Activated naive CD8-positive, alpha-beta T cell treated with anti-CD3 and anti-CD28 coated beads, Interleukin-2, amount 10 ng/mL, durations not matched to agents 7 days and 5 days (primary cell): ENCODE measurements at places on chromosomes 3 and 15. TPM values are rescaled to one million over a fixed set of nuclear protein-coding genes. Genes with fewer than 3 reads are reported as not detected.

DNA sequence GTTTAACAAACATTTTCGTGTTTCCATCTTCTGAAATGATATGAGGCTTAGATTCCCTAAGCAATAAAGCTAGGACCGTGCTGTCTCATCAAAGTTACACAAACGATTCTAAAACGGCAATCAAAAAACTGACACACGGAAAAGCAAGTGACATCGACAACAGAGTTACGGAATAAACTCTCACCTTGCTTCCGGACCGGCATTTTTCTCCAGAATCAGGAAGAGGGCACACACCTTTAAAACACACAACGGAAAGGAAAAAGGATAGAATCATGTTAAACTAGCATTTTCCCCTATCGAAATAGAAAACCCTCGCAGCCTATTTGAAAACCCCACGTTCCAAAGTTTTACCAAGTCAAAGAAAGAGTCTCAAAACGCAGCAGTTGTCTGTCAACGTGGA, 1.4 kb downstream of the DLG1 start:
- peaks cover 19% of the 10 kb centered on the region for H3K27me3 ChIP-seq
- H3K27ac ChIP-seq: peak overlapping the region; percentile 93
- H3K4me3 ChIP-seq: peak overlapping the region; percentile 96
- H3K36me3 ChIP-seq: peaks cover 7% of the 10 kb centered on the region
- no peak for DNase-seq

DNA sequence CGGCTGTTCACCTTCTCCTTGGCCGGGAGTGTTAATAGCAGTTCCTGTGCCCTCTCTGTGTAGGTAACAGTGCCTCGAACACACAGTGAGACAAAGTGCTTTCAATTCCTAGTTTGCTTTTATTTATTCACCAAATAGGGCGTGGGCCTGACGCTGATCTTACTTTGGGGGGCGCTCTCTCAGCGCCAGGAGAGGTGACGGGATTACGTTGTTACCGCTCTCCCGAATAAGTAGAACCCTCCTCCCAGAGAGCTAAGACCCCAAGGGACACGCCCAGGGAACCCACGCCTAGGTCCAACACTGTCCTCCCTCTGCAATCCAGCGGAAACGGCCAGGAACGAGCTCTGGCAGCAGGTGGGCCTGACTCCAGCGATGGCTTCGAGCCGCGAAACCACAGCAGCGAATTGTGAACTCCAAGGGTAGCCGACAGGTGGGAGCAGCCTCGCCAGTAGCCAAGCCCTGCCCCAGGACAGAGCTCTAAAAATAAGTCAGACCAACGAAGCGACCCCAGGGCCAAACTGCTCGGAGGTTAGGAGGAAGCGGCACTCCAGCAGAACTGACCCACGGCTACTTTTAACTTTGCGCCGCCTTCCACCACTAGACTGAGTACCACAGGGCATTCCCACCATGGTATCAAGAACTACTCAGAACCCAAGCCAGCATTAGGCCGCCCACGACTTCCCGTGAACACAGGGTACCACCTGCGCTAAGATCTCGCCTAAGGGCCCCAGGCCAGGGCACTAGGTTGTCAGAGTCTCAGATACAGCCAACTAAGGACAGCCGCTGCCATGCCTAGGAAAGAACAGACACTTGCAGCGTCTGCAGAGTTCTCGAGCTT, 1.6 kb upstream of the SIN3A start:
- peak overlapping the region; percentile 95 for H3K4me3 ChIP-seq
- peak; percentile 67 for DNase-seq
- peaks cover 2% of the 10 kb centered on the region for H3K36me3 ChIP-seq

GRCh38 chr3:196115678-196116083, 33.8 kb upstream of the TFRC start:
- H3K36me3 ChIP-seq: peaks cover 1% of the 10 kb centered on the region
- H3K4me3 ChIP-seq: no peak overlapping the region
- peaks cover 1% of the 10 kb centered on the region for H3K27me3 ChIP-seq
- peaks cover 23% of the 10 kb centered on the region for H3K4me1 ChIP-seq
- no peak overlapping the region for H3K27ac ChIP-seq

DNA sequence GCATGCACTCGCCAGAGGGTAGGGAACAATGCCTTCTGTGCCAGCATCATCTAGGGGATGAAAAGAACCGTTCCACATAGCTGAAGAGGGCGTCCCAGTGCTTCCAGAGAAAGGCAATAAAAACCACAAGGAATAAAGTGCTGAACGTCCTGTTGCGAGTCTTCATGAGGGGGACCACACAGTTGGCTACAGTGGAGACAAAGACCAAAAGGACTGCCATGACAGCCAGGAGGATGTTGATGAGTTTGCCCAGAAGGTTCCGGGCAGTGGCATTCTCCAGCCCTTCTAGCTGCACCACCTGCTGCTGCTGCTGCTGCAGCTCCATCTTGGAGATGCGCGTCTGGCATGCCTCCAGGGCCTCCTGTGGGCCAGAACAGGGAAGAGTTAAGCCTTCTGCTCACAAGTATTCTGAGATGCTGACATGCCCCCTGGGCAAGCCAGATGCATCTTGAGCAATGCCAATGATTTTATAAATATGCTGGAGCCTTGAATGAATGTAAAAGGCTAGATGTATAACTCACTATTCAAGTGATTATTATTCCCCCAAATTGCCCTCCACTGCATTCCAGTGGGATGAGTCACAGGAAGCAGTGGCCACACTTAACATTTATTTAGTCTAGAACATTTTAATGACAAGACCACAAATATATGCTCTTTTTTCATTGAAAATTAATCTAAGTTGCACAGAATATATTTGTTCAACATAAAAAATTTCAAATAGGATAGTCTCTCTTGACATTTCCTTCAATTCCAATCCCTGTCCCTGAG, 45.1 kb upstream of the PLXND1 start:
- no peak overlapping the region for H3K27ac ChIP-seq
- no peaks in the 10 kb centered on the region for H3K36me3 ChIP-seq
- no peak for DNase-seq

- peaks cover 6% of the 10 kb centered on the region for H3K27me3 ChIP-seq
- no peak overlapping the region for H3K27ac ChIP-seq
- no peak for DNase-seq
- no peak overlapping the region for H3K4me3 ChIP-seq
Measured at GRCh38 chr15:98523912-98524662, 124.3 kb upstream of the IGF1R start.

RAB6B gene
- total RNA-seq: 0.39 TPM
